Osteocyte (in vitro differentiated cells): ENCODE measurements at places on chromosomes 2 and 18.

GRCh38 chr2:109027702-109028101 lies 38.7 kb upstream of the EDAR start:
- no peak for DNase-seq

DNA sequence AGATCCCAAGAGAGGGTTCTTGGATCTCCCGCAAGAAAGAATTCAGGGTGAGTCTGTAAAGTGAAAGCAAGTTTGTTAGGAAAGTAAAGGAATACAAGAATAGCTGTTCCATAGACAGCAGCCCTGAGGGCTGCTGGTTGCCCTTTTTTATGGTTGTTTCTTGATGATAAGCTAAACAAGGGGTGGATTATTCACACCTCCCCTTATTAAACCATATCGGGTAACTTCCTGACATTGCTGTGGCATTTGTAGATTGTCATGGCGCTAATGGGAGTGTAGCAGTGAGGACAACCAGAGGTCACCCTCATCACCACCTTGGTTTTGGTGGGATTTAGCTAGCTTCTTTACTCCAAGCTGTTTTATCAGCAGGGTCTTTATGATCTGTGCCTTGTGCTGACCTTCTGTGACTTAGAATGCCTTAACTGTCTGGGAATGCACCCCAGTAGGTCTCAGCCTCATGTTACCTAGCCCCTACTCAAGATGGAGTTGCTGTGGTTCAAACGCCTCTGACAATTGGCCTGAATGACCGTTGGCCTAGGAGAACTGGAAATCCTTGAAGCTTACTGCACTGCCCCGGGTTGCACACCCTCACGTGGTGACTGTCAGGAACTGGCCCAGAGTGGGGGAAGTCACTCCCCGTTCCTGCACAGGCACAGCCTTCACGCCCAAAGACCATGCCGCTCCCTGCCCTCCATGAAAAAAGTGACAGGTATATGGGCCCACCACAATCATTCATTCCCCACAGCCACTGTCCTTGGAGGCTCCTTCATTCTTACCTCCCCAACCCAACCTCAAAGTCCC lies 136.9 kb downstream of the SEPTIN10 start:
- DNase-seq: no peak

GRCh38 chr18:57542126-57542525 lies 44.4 kb downstream of the FECH start:
- DNase-seq: no peak

DNA sequence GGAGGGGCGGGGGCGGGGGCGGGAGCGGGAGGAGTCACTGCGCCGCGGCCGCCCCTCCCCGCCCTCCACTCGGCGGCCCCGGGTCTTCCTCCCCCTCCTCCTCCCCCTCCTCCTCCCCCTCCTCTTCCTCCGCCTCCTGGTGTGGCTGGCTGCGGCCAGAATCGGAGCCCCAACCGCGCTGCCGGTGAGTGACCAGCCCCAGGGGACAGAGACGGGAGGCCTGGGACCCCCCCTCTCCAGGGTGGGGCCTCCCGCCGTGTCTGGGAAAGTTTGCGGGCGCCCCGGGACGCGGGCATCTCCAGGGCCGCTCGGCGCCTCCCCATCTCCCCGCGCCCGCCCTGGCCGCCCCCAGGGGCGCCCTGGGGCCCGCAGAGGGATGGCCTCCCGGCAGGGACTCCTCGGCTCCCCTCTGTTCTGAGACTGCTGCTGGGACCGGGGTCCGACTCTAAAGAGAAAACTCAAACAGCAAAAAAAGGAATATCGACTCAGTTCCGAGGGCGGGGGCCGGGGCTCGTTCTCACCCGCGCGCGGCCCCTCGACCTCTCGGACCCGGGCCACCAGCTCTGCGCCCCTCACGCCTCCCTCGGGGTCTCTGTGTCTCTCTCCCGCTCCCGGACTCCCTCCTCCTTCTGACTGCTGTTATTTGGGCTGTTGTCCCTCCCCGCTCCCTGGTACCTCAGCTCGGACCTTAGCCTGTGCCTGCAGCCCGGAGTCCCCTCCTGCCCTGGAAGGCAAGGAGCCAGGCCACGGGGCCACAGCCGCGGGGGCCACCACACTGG lies at the start of gene STON1:
TSS of gene STON1 (plus strand) at position 122 of the 779 bp plus-strand sequence. CDS start 50,480 bp downstream, outside the sequence.
- peak; percentile 87 for DNase-seq

GRCh38 chr2:95037384-95037839 lies 11.9 kb downstream of the MAL start:
- no peak for DNase-seq

- no peak for DNase-seq
Observed at GRCh38 chr2:186164325-186164724, 321.7 kb upstream of the ZC3H15 start.

DNA sequence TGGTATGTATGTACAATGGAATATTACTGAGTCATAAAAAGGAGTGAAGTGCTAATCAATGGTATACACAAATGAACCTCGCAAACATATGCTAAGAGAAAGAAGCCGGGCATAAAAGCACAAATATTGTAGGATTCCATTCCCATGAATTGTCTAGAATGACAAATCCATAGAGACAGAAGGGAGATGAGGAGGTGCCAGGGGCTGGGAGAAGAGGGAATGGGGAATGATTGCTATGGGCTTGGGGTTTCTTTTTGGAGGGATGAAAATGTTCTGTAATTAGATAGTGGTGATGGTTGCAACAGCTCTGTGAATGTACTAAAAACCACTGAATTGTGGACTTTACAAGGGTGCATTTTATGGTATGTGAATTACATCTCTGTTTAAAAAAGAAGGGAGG lies 73.5 kb downstream of the GLI2 start:
- DNase-seq: no peak

DNA sequence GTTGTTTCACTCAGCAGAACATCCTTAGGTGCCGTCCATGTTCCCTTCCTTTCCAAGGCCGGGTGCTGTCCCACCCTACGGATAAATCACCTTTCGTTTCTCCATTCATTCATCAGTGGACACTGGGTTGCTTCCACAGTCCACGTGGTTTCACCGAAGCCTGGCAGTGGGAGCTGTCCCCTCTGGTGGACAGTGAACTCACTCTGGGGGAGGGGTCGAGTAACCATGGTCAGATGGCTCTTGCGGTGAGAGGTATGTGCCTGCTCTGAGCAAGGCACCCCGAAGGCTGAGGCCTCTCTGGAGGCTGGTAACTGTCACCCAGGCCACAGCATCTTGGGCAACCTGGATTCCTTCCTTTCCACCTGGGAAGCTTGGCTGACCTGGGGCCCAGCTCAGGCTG lies 61.5 kb upstream of the TWIST2 start:
- no peak for DNase-seq

GRCh38 chr18:8354304-8354703 lies 254.9 kb upstream of the RAB12 start:
- no peak for DNase-seq

GRCh38 chr18:80247393-80247841 lies at the start of gene PARD6G:
Gene PARD6G (minus strand): TSS chr18:80247514. CDS start chr18:80247348, 166 bp downstream.
- peak; percentile 94 for DNase-seq

DNA sequence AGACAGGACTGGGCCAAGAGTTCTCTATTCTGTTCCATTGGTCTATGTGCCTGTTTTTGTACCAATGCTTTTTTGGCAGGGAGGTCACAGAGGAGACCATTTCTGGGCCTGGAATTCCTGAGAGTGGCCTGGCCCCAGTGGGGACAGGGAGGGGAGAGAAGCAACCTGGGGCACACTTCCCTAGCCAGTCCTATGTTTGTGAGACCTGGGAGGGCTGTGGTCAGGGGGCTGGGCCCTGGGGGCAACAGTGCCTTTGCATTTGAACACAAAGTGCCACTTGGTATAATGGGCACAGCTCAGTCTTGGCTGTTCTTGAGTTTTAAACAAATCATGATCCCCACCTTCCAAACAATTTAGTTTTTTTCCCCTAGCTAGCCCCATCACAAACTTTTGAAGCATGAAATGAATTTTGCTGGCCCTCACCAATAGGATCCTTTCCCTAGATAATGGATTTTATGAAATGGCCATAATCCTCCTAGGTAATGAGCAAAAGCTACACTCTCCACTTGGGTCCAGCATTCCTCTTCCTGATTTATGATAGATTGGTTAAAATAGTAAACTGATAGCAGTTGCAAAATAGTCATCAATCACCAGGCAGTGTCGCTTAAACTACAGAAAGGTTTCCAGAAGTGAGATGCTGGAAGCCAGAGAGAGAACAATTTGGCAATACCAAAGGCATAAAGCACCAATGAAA lies 133.5 kb downstream of the GLI2 start:
- no peak for DNase-seq

DNA sequence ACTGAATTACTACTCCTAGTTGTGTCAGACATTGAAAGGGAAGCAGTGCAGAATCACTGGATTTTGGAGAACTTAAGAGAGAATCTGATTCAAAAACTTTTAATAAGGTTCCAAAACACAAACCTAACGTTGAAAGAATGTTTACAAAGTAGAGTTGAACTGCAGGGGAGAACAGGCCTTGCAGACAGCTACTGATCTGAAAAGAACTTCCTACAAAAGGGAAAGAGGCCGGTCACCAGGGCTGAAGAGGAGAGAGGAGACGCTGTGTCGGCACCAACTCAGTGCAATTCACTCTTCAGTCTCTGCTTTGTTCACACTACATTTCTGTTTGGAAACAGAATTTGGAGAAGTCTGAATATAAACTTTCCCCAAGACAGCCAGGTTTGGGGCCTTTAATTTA lies 124.0 kb downstream of the GAREM1 start:
- no peak for DNase-seq

DNA sequence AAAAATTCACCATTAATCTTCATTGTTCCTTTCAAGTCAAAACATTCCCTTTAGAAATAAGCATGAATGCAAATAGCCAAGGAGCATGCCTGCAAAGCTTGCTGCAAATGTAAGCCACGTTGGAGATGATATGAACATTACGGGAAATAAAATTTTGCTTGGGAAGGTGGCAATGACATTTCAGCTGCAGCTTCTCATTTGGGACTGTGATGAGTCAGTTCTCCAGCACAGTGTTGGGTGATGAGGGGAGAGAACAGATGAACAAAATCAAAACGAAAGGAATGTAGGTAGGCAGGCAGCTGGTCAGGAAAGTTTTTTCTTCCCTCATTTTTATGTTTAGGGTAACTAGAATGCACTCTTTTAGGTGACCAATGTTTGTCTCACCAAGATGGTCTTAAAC lies 65.3 kb upstream of the CHRNA1 start:
- no peak for DNase-seq

DNA sequence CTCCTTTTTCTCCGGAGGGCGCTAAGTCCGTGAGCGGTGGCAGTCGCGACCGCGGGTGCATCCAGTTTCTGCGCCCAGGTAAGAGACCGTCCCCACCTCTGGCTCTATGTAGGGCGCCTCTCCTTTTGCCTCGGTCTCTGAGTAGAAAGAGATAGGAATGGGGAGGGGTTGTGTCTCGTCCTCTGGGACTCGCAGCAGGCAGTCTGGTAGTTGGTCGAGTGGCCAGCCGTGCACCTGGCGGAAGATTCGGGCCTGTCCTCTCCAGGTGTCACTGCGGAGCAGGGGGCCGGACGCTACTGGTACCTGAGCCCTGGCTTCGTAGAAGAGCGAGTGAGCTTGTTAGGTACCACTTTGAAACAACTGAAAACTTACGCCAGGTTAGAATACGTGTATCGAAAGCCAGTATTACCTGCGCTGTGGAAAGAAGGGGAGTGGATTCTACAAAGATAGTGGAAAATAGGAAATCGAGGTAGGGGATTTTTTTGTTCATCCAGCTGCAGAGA lies 403 bp downstream of the MAP2 start:
- no peak for DNase-seq

DNA sequence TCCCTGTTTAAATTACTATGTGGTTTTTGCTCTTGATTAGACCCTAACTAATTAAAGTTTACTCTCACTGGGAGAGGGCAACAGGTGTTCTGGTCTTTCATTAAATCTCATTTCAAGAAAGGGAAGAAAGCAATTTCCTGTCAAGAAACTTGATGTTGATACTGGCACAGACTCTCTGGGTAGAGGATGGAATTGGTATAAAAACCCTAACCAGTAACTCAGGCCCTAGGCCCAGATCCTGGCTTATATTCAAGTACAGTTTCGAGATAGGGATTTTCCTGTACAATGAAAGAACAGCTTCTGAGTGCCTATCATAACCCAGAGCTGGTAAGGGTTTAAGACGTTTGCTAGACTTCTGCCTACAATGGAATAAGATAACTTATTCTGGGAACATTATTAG lies 61.6 kb upstream of the ACYP2 start:
- no peak for DNase-seq

DNA sequence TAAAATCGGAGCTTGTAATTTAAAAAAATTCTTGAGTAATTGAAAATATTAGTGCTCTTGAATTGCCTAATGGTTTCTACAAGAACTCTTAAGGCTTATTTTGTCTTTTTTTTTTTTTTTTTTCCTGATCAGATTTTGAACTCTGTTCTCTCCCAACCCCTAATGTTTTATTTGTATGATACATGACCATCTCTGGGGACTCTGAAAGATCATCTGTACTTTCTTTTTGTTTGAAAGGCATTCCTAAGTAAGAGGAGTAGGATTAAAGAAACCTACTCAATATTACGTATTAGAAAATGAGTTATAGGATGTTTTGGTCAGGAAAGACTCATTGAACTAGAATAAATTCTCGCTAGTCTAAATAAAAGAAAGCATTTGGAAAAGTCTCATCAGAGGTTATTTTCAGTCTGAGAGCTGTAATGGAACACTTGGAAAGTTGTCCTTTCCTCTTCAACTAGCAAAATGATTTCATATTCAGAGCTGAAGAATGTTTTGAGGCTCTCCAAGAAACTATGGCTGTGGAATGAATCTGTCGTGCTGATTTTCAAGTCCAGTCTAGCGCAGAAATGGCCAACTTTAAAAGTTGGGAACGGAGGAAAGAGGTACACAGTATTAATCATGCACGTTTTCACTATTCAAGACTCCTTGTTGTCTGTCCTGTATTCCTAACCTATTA lies 182.7 kb downstream of the PRPF40A start:
- no peak for DNase-seq

DNA sequence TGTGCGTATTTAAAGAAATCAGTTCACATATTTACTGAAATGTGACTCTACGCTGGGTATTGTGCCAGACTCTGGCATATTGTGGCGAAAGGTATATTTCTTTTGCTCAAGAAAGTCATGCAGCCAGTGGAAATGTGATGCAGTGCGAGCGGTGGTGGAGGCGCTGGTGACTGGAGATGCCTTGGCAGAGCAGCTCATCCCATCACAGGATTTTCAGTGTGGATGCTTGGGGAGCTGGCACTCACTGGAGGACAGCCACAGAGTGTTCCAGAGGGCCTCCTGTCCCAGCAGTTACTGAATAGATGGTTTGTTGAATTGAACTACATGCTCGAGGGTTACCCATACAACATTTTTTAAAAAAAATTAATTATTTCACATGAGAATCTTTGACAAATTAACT lies 117.6 kb downstream of the ZNF407 start:
- DNase-seq: no peak

- DNase-seq: no peak
Observed at GRCh38 chr2:109151519-109151918, 22.5 kb downstream of the SH3RF3 start.

- DNase-seq: no peak
Observed at GRCh38 chr18:37294951-37295350, 270.6 kb downstream of the CELF4 start.

GRCh38 chr18:10682368-10682714 lies 156.5 kb downstream of the NAPG start:
- peak; percentile 23 for DNase-seq

GRCh38 chr18:74063023-74063422 lies 84.6 kb downstream of the FBXO15 start:
- no peak for DNase-seq
